ENCODE measurements at places on chromosomes 11 and 22. TPM values are rescaled to one million over a fixed set of nuclear protein-coding genes. Genes with fewer than 3 reads are reported as not detected.

- DNase-seq, result no peak
These were observed 1425.1 kb downstream of the BRD1 start for GRCh38 chr22:48402591-48403031.

- no peak for DNase-seq
These were observed 2.7 kb downstream of the RELA start for GRCh38 chr11:65660038-65660437.

GRCh38 chr11:34495239-34495723, 18.3 kb downstream of the ELF5 start:
- DNase-seq, result no peak

GRCh38 chr11:69171476-69172240, 15.9 kb downstream of the SMIM38 start:
- no peak for DNase-seq

DNA sequence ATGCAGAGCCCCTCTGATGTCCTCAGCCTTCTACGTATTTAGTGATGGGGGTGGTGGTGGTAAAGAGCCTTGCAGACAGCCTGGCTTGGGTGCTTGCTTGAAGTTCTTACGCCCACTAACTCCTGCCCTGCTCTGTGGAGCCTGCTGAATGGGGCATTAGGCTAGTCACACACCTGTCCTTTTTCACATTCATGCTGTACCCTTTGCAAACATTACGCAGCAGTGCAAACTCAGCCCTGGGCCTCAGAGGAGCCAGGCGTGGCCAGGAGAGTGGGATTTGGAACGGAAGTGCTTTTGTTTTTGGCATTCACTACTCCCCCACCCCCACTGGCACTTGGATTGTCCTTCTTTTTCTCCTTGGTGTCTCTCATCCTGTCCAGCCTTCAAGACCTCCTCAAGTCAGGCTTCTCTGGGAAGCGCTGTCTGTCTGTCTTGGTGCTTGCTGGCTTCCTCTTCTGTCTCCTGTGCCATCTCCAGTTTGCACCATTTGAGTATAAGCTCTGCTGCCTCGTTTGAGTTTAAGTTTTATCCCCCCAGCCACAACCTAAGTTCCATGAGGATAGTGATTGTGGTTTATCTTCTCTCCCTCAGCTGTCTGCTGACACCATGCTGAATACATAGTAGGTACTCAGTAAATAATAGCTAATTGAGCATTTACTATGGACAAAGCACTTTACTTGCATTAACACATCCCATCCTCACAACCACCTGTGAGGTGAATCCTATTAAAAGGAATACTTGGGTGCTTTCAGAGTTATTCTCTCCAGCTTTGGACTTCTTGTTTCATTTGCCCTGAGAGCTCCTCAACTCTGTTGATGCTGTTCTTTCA, 26.7 kb downstream of the ZBTB16 start:
- DNase-seq, result no peak

DNA sequence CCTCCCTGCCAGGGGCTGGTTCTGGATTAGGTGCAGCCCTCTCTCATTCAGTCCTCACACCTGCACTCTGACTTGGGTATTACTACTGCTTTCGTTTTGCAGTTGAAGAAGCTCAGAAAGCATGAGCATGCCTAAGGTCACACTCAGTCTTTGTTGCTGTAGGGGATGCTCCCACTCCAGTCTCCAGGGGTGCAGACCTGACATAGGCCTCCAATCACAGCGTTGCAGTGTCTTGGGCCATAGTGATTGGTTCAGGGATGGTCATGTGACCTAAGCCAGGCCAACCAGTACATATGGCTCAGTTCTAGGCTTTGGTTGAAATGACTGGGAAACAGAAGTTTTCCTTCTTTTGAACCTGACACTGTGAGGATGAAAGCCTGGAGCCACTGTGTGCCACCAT, 61.7 kb downstream of the FBXO7 start:
- no peak for DNase-seq

DNA sequence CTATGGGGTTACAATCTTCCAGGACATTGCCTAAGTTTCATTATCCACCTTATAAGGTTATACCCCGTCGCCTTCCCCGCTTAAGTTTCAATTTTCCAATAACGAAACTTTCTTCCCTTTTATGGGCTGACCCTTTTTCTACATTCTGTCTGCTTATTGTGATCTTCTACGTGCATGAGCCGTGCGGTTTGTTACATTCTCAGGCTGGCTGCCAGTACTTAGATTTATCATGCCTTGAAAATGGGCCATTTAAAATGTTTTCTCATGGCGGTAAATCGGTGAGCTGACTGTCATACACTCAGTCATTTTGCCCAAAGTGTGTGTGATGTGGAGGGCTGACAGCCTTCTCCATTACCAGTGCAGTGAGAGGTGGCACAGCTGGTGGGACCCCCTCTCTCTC, 23.3 kb downstream of the DGCR6L start:
- no peak for DNase-seq

DNA sequence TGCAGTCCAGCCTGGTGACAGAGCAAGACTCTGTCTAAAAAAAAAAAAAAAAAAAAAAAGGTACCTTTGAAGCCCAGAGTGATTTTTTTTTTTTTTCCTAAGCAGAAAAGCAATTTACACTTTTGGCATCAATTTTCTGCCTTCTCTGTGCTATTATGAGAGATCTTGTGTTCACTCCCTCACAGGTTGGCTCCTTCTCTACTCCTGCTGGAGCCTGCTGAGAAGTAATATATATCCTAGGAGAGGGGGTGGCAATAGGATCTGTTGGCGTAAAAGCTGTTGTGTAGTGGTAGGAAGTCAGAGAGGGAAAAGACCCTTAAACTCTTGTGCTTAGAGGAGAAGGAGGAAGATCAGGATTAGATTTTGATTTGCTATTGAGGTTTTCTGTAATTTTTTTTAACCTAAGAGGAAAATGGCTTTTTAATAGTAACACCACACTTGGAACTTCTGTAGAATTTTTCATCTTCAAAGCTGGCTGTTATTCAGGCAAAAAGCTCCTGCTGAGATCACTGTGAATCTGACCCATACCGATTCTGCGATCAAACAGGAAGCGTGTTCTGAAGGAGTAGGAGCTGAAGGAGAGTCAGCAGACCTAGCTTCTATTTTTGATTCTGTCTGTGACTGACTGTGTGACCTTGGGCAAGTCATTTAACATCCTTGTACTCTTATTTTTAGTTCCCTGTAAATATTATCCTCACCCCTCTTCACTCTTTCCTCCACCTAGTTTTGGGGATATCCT, 77.7 kb downstream of the TRIM44 start:
- DNase-seq, result no peak

The LUZP2 gene
- total RNA-seq, result 3.6 TPM

The PDE3B gene
- total RNA-seq, result 14.8 TPM

The BIRC3 gene
- total RNA-seq, result 4.9 TPM
